ENCODE measurements at places on chromosomes 3 and 15.
A peak's percentile ranks its signal among the peaks of the same experiment; 100 is the strongest.

GRCh38 chr3:73215281-73215680, 153.8 kb downstream of the EBLN2 start:
- DNase-seq = no peak

DNA sequence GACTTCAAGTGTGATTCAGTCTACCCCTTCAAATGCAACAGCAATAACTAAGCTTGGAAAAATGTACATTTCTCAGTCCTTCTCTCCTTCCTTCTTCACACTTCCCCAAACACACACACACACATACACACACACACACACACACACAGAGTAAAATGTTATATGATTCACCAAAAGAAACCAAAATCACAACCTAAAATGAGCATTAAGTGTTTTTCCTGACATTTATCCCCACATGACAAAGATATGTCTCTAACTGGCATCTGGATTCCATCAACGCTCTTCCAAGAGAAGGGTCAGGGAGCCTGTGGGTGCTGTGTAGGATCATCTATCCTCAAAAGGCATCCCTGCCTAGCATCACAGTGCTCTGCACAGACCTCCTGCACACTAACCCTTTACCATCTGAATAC, 21.0 kb downstream of the PDZRN3 start:
- no peak for DNase-seq

GRCh38 chr3:47857151-47857550, 54.2 kb downstream of the DHX30 start:
- no peak for DNase-seq

DNA sequence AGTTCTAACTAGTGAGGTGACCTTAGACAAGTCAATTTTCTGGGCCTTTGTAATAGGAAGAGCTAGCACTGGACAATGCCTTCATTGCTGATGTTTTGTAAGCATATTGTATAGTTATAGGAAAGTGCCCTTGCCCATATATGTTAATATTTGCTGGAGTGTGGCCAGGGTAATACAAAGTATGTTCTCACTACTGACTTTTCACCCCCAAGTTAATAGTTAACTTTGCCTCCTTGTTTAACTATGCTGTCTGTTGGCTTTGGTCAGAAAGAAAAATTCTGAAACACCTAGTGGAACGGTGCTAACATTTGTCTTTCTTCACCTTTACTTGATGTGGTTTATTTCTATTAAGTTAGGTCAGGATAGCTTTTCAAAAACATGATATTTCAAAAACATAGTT, 287.4 kb upstream of the CTNNB1 start:
- DNase-seq = peak; percentile 74

GRCh38 chr15:83516935-83517334, 69.8 kb downstream of the SH3GL3 start:
- no peak for DNase-seq

GRCh38 chr3:45617430-45618080, 23.0 kb downstream of the LIMD1 start:
- DNase-seq = no peak

DNA sequence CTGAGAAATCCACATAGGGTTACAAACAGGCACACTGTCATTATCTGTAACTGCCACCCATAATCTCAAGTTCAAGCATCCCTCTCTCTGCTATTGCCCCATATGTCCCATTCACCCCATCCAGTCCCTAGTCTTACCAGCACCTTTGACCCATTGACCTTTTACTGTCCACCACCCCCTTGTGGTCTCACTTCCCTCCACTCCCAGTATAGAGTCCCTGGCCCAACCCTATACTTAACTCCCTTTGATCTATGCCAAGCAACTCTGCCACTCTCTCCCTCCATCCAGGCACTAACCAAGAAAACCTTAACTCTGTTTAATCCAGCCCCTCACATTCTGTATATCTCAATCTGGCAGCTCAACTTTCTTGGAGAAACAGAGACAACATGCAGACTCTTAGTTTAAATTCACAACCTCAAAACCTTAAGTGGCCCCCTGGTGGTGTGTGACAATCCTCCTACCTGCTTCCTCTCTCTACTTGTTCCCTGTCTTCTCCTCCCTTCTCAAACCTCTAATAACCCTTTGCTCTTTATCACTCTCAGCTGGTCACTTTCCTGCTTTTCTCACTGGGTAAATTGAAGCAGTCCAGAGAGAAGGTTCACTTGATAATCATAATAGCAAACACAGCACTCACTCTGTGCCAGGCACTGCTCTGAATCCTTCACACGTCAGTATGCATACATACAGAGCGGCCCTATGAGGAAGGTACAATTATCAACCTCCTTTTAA, 162.7 kb downstream of the STT3B start:
- DNase-seq = peak; percentile 48

- DNase-seq = no peak
Observed at GRCh38 chr3:16147220-16147994, 27.1 kb upstream of the GALNT15 start.

GRCh38 chr3:122508135-122508914, 6.4 kb downstream of the KPNA1 start:
- DNase-seq = no peak

- peak; percentile 50 for DNase-seq
Observed at GRCh38 chr3:65548848-65549625, 489.7 kb downstream of the MAGI1 start.

DNA sequence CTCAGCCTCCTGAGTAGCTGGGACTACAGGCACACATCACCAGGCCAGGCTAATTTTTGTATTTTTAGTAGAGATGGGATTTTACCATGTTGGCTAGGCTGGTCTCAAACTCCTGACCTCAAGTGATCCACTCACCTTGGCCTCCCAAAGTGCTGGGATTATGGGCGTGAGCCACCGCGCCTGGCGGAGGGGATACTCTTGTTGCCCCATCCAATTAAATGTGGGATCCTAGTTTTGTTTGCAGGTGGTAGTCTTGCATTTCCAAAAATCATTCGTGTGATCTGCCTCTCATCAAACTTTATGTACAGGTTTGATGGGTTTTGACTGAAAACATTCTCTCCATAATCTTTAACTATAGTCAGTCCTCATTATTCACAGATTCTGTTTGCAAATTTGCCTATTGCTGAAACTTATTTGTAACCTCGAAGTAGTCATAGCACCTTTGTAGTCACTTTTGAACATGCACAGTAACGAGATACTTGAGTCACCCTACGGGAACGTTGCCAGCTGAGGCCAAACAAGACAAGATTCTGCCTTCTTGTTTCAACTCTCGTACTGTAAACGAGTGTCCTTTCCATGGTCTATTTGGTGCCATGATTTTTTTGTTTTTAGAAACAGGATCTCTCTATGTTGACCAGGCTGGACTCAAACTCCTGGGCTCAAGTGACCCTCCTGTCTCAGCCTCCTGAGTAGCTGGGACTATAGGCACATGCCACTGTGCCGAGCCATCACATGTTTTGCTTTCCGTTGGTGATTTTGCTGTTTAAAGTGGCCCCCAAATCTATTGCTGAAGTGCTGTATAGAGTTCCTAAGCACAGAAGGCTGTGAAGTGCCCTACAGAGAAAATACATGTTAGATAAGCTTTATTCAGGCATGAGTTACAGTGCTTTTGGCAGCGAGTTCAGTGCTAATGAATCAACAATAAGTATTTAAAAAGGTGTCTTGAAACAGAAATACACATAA, 8.1 kb upstream of the MAPK6 start:
- DNase-seq = no peak

DNA sequence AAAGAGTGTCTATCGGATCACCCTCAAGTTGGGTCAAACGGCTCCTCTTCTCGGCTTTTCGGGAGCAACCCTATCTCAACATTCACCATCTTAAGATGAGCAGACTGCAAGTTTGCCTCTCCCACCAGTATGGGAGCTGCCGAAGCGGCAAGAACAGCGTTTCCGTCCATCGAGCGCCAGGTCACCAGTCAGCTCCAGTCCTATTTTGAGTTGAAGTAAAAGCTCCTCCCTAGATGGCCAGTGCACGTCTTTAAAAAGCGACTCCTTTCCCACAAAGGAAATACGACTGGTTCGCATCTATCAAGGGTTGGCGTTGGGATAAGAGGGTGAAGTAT, 369 bp upstream of the U2SURP start:
- DNase-seq = no peak

GRCh38 chr3:9916346-9916733, 558 bp upstream of the IL17RC start:
- DNase-seq = no peak

GRCh38 chr15:40923551-40923950, 5.6 kb upstream of the DLL4 start:
- no peak for DNase-seq

DNA sequence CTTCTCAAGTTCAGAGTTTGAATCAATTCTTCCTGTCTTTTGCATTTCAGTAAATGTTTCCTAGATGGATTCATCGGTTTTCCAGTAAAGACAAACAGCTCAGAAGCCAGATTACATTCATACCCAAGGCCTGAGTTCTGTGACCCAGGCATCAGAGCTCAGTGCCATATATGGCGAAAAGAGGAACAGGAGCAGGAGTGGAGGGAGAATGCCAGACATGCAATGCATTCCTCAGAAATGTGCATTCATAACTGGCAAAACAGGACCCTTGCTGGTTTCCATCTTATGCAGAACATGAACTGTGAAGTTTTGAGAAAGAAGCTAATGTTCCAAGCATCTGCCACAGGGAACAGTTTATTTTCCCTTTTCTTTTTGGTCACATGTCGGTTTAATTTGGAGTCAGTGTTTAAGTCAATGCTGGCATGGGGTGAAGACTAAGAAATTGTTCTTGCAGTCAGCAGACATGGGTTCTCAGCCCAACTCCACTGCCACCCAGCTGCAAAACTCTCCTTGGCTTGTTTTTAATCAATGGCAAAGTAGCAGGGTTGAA, 116.5 kb downstream of the LPP start:
- no peak for DNase-seq

DNA sequence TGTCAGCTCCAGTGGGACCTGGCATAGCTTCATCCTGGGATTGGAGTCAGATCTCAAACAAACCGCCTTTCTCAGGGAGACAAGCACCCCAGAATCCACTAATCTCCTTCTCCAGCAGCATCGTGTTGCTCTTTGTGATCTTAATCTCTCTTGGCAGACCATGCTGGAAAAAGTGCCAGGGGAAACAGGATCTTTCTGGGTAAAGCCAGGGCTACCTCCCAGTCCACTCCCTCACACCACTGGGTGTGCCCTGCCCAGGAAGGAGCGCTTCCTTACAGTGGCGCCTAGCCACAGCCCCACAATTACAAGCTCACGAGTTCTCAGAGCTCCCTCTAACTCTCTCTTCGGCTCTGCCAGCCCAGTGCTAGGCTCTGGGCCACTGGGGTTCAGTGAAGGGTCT, 32.2 kb downstream of the RPLP1 start:
- peak; percentile 44 for DNase-seq

GRCh38 chr3:25257026-25257425, 171.0 kb upstream of the RARB start:
- DNase-seq = no peak

DNA sequence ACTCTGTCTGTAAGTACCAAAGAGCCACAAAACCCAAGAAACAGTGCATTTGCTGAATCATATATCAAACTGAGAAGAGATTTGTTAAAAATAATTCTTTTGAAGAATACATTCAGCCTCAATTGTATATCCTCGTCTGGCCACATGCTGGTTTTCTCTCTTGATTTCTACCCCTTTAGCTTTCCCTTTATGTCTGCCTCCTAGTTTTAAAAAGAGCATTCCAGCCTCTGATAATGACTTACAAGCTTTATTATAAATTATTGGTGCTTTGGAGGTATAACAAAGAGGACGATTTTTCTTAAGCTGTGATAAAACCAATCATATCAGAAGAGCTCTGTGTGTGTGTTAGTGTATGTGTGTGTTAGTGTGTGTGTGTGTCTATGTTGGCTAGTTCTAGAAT, 70.4 kb upstream of the ROBO2 start:
- DNase-seq = no peak

GRCh38 chr15:65038836-65039235, 6.4 kb upstream of the SLC51B start:
- DNase-seq = no peak
